ENCODE measurements at places on chromosomes 2 and 18.

DNA sequence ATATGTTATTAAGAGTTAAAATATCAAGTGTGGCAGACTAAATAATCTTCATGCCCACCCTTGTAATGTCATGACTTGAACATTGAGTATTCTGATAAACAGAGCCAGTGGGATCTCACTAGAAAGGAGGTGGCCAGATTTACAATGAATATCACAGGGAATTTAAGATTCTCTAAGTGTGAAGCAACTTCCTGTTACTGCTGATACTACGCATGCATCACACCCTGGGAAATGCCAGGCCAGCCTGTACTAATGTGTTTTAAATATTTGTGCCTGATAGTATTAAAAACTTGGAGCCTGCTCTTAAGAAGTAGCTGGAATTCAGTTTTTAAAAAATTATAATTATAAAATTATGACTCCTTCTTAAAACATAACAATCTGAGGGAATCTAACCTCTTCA, 148.3 kb downstream of the LAMA3 start:
- no peak for DNase-seq

GRCh38 chr2:185433824-185434223, 304.8 kb upstream of the FSIP2 start:
- DNase-seq: no peak

GRCh38 chr2:102698369-102699111, 63.3 kb upstream of the TMEM182 start:
- no peak for DNase-seq

GRCh38 chr2:121211689-121212151, 73.3 kb downstream of the TFCP2L1 start:
- no peak for DNase-seq

DNA sequence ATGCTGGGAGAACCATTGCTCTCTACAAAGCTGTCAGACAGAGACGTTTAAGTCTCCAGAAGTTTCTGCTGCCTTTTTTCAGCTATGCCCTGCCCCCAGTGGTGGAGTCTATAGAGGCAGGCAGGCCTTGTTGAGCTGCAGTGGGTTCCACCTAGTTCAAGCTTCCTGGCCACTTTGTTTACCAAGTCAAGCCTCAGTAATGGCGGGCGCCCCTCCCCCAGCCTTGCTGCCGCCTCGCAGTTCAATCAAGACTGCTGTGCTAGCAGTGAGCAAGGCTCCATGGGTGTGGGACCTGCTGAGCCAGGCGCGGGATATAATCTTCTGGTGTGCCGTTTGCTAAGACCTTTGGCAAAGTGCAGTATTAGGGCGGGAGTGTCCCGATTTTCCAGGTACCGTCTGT, 52.7 kb upstream of the SCYGR2 start:
- no peak for DNase-seq

DNA sequence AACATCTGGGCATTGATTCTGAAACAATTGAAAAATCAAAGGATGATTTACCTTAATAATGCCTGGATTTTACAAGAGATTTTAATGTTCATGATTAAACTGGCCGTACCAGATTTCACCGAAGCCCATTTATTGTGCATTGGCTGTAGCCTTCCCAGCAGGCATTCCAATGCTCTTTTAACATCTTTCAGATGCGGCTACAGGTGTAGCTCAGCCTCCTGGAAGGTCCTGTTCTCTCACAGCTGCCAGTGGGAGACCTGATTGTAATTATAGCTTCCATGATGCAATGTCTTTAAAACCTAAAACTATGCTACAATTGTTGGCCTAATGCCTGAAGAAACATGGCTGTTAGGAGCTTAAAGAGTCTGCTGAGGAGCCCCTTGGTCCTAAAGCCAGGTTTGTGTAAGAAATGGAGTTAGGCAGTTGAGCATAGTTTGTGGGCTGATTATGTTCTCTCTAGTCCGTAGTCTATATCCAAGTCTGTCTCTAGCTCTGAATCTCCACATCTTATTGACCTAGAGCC, 147.4 kb downstream of the CERS6 start:
- no peak for DNase-seq

DNA sequence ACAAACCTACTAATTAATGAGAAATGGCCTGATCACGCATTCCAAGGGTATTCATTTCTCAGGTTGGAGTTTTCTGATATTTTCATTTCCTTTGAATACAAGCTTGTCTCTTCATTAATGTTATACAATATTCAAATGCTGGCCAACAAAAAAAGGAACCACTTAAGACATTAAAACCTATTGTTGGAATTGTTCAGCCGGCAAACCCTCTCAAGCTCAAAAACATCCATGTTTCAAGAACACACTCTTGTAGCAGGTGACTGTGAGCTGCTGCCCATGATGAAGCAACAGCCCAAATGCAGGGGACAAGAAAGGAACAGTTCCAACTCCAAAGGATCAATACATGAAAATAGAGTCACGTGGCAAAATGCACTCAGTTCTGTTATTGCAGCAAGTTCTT, 454.5 kb downstream of the BCL11A start:
- no peak for DNase-seq

GRCh38 chr2:190582736-190583506, 48.4 kb upstream of the NEMP2 start:
- DNase-seq: no peak

- no peak for DNase-seq
Measured at GRCh38 chr2:29401994-29402393, 286.8 kb downstream of the CLIP4 start.

GRCh38 chr2:70797506-70797905, 7.1 kb upstream of the FIGLA start:
- DNase-seq: no peak

GRCh38 chr2:174624895-174625430, 27.4 kb upstream of the WIPF1 start:
- DNase-seq: no peak

GRCh38 chr2:172791953-172792352, 56.3 kb downstream of the RAPGEF4 start:
- DNase-seq: no peak

DNA sequence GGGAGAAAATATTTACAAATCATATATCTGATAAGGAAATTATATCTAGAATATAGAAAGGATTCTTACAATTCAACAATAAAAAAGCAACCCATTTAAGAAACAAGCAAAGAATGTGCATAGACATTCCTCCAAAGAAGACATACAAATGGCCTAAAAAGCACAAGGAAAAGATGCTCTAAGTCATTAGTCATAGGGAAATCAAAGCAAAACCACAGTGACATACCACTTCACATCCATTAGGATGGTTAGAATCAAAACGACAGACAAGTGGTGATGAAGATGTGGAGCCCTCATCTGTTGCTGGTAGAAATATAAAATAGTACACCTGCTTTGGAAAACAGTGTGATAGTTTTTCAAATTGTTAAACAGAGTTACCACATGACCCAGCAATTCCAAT, 48.2 kb downstream of the MAPRE2 start:
- no peak for DNase-seq

DNA sequence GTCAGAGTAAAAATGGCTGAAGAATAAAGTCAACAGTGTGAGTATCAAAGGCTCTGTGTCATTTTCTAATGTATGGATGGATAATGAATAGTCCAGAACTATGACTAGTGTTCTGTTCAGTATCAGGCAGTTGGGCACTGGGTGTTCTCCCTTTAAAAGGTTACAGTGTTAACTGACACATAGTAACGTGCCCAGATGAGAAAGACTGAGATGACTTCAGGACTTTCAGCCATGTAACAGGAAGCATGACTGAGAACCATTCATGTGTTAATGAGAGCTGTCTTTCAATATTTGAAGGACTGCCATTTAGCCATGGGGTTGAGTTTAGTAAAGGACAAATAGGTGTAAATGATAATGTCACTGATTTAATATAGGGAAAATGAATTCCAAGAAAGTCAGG, 187.1 kb downstream of the GULP1 start:
- no peak for DNase-seq

GRCh38 chr18:44637210-44638033, 43.3 kb upstream of the SETBP1 start:
- no peak for DNase-seq

DNA sequence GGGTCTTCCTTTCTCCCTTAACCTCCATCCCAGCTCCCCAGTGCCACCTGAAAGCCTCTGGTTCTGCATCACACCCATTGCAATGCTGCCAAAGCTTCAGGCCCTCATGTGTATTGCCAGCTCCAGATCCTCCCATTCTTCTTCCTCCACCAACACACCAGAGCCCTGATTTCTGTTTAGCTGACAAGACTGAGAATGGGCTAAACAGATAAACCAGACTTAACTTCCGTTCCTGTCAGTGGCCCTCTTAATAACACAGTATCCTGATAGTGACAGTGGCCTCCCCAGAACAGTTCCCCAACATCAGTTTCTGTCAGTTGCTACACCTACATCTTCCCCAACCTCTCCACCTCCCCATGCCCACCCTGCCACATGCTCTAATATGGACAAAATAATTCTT, 31.3 kb upstream of the C1D start:
- no peak for DNase-seq

DNA sequence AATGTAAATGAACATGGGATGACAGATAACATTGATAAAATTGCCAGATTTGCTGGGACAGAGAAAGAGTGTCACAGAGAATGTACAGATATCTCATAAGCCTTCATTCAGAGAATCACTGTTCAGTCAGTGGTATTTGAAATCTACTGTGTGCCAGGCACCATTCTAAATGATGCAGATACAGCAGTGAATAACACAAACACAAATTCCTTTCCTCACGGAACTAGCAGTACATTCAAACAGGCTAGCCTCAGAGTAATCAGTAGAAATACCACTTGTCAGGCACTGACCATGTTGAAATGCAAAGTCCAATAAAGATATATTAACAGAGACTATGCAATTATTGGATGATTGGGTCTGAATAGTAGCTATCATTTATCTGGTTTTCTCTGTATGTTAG, 211.0 kb downstream of the RDH14 start:
- DNase-seq: no peak

DNA sequence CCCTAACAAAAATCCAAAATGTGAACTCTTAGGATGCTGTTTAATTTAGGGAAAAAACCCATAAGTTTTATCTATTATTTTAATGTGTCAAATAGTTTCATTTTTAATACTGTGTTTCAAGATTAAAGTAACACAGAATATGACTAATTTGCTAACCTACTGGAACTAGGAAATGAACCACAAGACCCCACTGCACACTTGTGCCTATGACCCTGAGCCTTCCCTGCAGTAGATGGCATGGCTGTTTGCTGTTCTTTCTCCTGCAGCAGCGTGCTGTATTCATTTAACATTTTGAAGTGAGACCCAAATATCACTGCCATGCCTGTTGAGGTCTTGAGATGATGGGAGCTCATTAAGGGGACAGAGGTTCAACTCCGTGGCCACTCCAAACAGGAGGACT, 565.2 kb upstream of the NRP2 start:
- no peak for DNase-seq

GRCh38 chr2:41409328-41409727, 638.5 kb upstream of the PKDCC start:
- no peak for DNase-seq

DNA sequence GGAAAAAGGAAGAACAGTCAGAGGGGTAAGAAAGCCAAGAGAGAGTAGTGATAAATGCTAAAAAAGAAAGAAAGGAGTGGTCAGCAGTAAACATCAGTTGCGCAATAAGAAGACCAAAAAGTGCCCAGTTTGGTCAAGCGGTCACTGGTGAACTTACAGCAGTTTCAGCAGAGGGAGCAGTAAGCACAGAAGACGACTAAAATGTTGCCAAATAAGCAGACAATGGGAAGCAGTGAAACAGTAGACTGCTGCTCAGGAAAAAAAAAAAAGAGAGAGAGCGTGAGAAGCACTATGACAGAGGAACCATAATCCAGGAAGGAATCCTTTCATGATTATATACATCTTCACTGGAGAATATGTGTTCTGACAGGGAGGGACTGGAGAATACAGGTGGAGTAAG, 45.8 kb downstream of the DNAJC10 start:
- DNase-seq: no peak

- DNase-seq: no peak
Measured at GRCh38 chr2:12008425-12009061, 262.1 kb downstream of the LPIN1 start.

Measured in activated CD4-positive, CD25-positive, alpha-beta regulatory T cell (primary cell).